Calu3 (cell line): ENCODE measurements at places on chromosomes 4 and X. TPM values are rescaled to one million over a fixed set of nuclear protein-coding genes. Genes with fewer than 3 reads are reported as not detected.

- no peak overlapping the region for H3K4me3 ChIP-seq
- H3K36me3 ChIP-seq = peaks cover 20% of the 10 kb centered on the region
- H3K27me3 ChIP-seq = no peaks in the 10 kb centered on the region
Measured at GRCh38 chrX:115606861-115607260, 45.9 kb downstream of the PLS3 start.

GRCh38 chr4:125838202-125838601, 523.4 kb downstream of the FAT4 start:
- H3K27ac ChIP-seq = no peak overlapping the region
- H3K4me1 ChIP-seq = no peaks in the 10 kb centered on the region
- no peaks in the 10 kb centered on the region for H3K27me3 ChIP-seq
- no peaks in the 10 kb centered on the region for H3K36me3 ChIP-seq
- DNase-seq = no peak

DNA sequence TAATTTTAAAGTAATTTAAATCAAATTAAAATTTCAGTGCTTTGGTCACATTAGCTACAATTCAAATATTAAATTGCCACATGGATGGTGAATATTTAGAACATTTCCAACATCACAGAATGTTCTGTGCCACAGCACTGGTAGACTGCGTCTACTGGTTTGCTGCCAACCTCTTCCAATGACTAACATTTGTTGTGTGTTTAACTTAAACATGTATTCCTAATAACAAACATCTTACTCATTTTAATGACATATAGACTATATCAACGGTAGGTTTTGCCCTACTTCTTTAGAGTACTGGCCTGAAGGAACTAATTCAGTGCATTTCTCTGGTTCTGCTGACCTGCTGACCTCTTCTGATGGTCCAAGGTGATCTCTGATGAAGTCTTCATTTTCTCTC, 157.6 kb downstream of the DCK start:
- no peaks in the 10 kb centered on the region for H3K27me3 ChIP-seq
- no peaks in the 10 kb centered on the region for H3K36me3 ChIP-seq
- no peak overlapping the region for H3K4me3 ChIP-seq
- DNase-seq = no peak
- no peak overlapping the region for H3K27ac ChIP-seq
- H3K4me1 ChIP-seq = no peaks in the 10 kb centered on the region

GRCh38 chrX:107118322-107119147, at the start of gene RBM41:
Gene RBM41 (minus strand): TSS chrX:107118822. CDS start chrX:107118773, 49 bp downstream.
- peak within 1 kb of the TSS; percentile 89 for H3K27ac ChIP-seq
- peaks cover 38% of the 10 kb centered on the region for H3K4me1 ChIP-seq
- peak within 1 kb of the TSS; percentile 92 for H3K4me3 ChIP-seq
- peaks cover 30% of the 10 kb centered on the region for H3K36me3 ChIP-seq
- no peaks in the 10 kb centered on the region for H3K27me3 ChIP-seq
- DNase-seq = peak; percentile 71

DNA sequence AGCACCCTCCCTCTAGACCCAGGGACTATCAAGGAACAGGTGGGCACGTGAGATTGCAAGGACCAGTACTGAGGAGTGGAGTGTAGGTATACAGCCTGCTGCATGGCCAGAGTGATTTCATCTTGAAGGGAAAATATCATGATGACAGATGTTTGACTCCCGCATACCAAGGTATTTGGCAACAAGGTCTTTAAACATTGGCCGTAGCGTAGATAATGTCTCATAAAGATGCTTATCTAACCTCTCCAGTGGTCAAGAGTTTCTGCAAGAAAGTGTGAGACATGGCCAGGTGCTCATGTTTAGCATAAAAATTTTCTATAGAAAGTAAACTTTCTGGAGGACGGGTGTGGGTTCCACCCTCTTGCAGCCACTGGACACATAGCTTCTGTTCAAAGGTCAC, 18.7 kb upstream of the ZNF630 start:
- DNase-seq = no peak
- no peaks in the 10 kb centered on the region for H3K27me3 ChIP-seq
- H3K4me3 ChIP-seq = no peak overlapping the region
- H3K27ac ChIP-seq = no peak overlapping the region

- H3K36me3 ChIP-seq = peaks cover 3% of the 10 kb centered on the region
- no peaks in the 10 kb centered on the region for H3K27me3 ChIP-seq
- no peak overlapping the region for H3K27ac ChIP-seq
- no peaks in the 10 kb centered on the region for H3K4me1 ChIP-seq
Measured at GRCh38 chr4:76179398-76180318, 31.5 kb upstream of the NUP54 start.

DNA sequence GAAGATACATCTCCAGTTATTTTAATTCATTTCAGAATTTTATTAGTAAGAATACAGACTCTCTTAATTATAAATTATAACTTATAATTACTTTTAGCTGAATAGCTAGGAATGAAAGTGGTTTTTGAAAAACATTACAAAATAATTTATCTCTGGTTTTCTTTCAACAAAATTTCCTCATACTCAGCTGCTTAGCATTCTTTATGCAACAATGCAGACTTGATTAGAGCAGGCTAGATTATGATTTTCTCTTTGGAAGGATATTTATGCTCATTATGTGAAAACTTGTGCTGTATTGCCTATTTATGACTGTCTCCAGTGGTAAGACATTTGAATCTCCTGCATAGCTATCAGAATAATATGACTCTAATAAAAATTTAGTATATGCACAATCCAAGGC, 2023.7 kb downstream of the C4orf33 start:
- H3K27me3 ChIP-seq = no peaks in the 10 kb centered on the region
- no peaks in the 10 kb centered on the region for H3K4me1 ChIP-seq
- H3K27ac ChIP-seq = no peak overlapping the region
- no peak overlapping the region for H3K4me3 ChIP-seq
- H3K36me3 ChIP-seq = no peaks in the 10 kb centered on the region

DNA sequence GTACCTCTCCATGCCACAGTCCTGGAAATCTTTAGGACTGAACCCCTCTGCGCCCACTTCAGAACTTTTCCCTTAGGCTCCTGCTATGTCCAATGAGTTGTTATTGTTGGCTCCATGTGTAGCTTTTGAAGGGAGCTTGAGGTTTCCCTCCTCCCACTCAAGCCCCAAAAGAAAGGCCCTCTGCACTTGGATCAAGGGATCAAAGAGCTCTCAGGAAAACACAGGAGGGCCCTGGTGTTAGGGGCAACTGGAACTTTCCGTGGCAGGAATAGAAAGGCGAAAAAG, 135.0 kb downstream of the RASL11B start:
- no peak overlapping the region for H3K4me3 ChIP-seq
- no peaks in the 10 kb centered on the region for H3K4me1 ChIP-seq
- H3K27ac ChIP-seq = no peak overlapping the region

DNA sequence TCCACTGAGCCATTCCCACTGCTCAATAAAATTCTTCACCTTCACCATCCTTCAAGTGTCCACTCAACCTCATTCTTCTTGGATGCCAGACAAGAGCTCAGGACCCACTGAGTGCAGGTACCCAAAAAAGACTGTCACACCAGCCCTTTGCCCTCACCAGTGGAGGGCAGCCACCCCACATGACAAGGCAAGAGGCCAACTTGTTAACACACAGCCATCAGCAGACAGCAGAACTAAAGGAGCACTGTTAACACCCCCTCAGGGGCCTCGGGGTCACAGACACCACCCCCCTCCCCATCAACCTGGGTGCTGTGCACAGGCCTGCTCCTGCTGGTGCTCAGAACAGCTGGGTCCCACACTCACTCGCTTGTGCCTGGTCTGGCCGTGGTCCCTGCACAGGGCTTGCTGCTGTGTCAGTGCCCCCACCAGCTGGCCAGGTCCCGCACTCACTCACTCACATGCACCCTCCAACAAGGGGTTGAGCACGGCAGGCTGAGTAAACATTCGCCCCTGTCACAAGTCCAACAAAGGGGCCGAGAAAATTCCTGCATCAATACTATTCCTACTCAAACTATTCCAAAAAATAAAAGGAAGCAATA, 54.1 kb downstream of the ATRX start:
- no peak overlapping the region for H3K4me3 ChIP-seq
- DNase-seq = peak; percentile 0
- no peaks in the 10 kb centered on the region for H3K36me3 ChIP-seq
- H3K27me3 ChIP-seq = no peaks in the 10 kb centered on the region
- H3K27ac ChIP-seq = no peak overlapping the region

- H3K27me3 ChIP-seq = no peaks in the 10 kb centered on the region
- H3K36me3 ChIP-seq = no peaks in the 10 kb centered on the region
- H3K4me1 ChIP-seq = peaks cover 9% of the 10 kb centered on the region
- DNase-seq = no peak
- H3K27ac ChIP-seq = peak overlapping the region; percentile 49
Measured at GRCh38 chr4:139743027-139743426, 77.4 kb downstream of the MGST2 start.

GRCh38 chr4:128220286-128221235, 67.1 kb downstream of the PGRMC2 start:
- H3K27me3 ChIP-seq = no peaks in the 10 kb centered on the region
- no peaks in the 10 kb centered on the region for H3K4me1 ChIP-seq
- no peak for DNase-seq

GRCh38 chrX:95885074-95885473, 799.6 kb upstream of the DIAPH2 start:
- no peaks in the 10 kb centered on the region for H3K4me1 ChIP-seq
- H3K36me3 ChIP-seq = no peaks in the 10 kb centered on the region

DNA sequence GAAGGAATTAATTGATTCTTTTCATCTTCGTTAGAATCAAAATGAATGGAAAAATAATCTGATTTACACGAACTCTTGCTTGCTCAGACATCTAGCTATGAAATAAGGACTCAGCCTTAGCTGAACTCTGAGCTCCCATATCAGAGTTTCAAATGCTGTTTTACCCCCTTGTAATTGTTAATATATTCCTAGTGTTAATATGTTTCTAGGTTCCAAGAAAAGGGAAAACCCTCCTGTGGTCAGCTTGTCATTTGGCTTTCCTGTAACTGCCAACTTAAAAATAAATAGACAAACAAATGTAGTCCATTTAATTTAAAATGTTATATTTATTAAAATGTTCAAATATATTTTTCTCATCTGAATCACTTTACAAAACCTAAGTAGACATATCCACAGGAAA, 432.1 kb downstream of the ARHGAP24 start:
- peaks cover 19% of the 10 kb centered on the region for H3K4me1 ChIP-seq
- no peaks in the 10 kb centered on the region for H3K36me3 ChIP-seq
- DNase-seq = no peak
- no peak overlapping the region for H3K27ac ChIP-seq
- no peaks in the 10 kb centered on the region for H3K27me3 ChIP-seq
- H3K4me3 ChIP-seq = no peak overlapping the region

GRCh38 chr4:95155759-95156451, 392.9 kb downstream of the UNC5C start:
- no peak overlapping the region for H3K27ac ChIP-seq
- no peaks in the 10 kb centered on the region for H3K36me3 ChIP-seq
- no peaks in the 10 kb centered on the region for H3K4me1 ChIP-seq
- no peak overlapping the region for H3K4me3 ChIP-seq

- H3K4me3 ChIP-seq = no peak overlapping the region
- no peaks in the 10 kb centered on the region for H3K36me3 ChIP-seq
- DNase-seq = no peak
Measured at GRCh38 chrX:121114691-121115090, 67.3 kb downstream of the GLUD2 start.

- H3K4me1 ChIP-seq = no peaks in the 10 kb centered on the region
- no peak overlapping the region for H3K27ac ChIP-seq
- H3K27me3 ChIP-seq = no peaks in the 10 kb centered on the region
- no peaks in the 10 kb centered on the region for H3K36me3 ChIP-seq
Measured at GRCh38 chr4:53089936-53090729, 228.0 kb downstream of the RASL11B start.

DNA sequence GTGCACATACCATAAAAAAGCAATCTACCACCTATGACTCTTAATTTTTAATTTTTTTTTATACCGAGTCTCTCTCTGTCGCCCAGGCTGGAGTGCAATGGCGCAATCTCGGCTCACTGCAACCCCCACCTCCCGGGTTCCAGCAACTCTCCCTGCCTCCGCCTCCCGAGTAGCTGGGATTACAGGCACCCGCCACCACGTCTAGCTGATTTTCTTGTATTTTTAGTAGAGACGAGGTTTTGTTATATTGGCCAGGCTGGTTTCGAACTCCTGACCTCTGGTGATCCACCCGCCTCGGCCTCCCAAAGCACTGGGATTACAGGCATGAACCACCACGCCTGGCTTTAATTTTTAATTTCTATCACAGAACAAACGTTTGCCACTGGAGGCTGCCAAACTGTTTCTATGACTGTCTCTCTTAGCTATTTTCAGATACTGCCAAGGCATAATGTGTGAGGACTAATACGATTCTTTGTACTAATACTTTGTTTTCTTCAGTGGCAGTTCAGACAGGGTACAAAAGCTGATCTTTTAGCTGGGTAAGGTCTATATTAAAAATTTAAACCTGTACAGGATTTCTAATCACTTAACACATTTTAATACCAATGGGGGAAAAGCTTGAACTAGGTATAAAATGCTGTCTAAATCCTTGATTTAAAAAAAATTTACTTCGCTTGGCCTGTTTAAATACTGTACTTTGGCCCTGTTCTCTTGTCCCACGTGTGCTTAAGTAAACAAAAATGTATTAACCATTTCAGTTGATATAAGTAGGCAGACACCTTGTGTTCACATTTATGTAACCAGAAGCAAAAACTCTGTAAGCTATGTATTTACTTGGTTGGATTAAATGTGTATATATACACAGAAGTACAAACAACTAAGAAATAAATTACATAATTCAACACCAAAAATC, 2.3 kb downstream of the PGRMC2 start:
- no peaks in the 10 kb centered on the region for H3K27me3 ChIP-seq
- no peak for DNase-seq
- peaks cover 47% of the 10 kb centered on the region for H3K36me3 ChIP-seq
- H3K4me1 ChIP-seq = peaks cover 25% of the 10 kb centered on the region
- peak overlapping the region; percentile 78 for H3K4me3 ChIP-seq

DNA sequence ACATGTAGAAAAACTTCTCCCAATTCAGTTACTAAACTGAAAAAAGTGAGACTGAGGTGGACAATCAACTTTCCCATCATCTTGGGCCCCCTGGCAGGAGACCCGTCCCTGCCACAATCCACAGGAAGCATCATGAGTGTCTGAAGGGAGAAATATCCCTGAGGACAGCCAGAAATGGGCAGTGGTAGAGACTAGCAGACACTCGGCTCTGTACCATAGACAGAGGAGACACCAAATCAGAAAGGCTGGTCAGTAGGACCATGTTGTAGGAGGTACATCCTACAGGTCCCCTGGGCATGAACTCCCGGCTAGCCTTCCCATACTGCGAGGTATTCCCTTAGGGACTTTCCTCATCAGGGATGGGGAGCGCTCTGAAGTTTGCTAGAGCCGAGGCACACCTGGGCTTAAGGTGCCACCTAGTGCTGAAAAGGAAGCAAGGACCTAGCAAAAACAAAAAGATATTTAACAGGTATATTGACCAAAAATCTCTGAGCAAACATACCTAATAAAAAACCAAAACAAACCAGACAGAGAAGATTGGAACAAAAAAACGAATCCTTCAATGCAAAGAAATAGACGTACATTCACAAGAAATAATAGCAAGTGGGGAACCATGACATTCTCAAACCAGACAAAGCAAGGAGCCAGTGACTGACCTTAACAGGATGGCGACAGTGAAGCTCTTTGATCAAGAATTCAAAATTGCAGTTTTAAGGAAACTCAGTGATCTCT, 55.6 kb downstream of the HAUS3 start:
- no peaks in the 10 kb centered on the region for H3K4me1 ChIP-seq
- H3K27me3 ChIP-seq = no peaks in the 10 kb centered on the region
- H3K4me3 ChIP-seq = no peak overlapping the region
- no peaks in the 10 kb centered on the region for H3K36me3 ChIP-seq

The MAGEA2 gene
- total RNA-seq = not detected in 2 replicates

The ASB12 gene
- not detected in 2 replicates for total RNA-seq

The SSX3 gene
- not detected in 2 replicates for total RNA-seq

The PRSS12 gene
- total RNA-seq = 44.4 and 48.7 TPM in 2 replicates

The KIF4A gene
- total RNA-seq = 25.9 and 30.9 TPM in 2 replicates
